ENCODE measurements at places on chromosomes 12 and 14.
A peak's percentile ranks its signal among the peaks of the same experiment; 100 is the strongest.

- no peak for DNase-seq
These were observed 45.7 kb upstream of the OTX2 start for GRCh38 chr14:56855891-56856461.

DNA sequence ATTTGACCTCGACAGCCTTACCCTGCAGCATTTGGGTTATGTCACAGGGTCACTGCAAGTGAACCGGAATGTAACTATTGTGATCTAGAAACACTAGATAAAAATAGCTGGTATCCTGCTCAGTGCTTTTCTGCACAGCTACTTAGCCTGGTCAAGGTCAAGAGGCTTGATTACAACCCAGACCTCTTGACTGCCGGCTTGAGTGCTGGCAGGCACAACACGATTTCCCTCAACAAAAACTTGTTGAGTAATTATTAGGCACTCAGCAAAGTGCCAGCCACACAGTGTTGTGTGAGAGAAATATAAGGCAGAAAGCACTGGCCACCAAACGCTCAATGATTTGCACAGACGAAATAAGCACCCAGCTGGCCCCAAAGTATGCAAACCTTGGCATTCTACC lies 156.7 kb downstream of the NUAK1 start:
- DNase-seq, result no peak

DNA sequence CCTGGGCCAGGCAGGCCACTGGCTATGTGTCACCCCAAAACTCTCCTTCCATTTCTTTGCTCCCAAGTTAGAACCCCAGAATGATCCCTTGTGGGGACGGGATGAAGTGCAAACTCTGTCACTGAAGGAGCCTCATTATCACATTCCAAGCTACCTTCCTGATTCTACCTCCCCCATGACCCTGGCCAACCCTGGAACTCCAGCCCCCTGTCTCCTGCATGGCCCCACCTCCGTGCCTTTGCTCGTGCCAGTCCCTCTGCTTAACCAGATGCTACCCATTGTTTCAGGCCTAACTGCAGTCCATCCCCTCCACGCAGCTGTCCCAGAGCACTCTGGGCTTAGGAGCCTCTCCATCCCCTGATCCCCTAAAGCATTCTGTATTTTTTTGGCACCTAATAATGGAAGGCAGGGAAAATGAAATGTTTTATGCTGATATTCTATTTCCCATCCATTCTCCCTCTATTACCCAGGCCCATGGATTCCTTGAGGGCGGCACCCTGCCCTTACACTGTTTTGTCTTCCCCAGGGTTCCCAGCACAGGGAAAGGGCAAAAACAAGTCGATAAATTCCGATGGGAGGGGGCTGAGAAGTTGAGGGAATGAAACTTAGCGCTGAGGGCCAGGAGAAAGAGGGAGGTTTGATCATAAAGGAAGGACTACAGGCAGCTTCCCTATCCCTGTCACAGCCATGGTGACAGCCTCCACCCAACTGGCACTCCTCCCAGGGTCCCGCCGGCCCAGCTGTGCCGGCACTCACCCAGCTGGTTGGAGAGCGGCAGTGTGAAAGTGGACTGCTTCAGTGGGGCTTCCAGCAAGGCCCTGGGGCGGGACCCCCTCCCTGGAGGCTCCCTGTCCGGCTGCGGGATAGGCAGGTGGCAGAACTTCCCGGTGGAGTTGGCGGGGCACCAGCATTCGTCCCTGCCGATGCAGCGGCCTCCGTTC lies 58.1 kb downstream of the ISCA2 start:
- no peak for DNase-seq

DNA sequence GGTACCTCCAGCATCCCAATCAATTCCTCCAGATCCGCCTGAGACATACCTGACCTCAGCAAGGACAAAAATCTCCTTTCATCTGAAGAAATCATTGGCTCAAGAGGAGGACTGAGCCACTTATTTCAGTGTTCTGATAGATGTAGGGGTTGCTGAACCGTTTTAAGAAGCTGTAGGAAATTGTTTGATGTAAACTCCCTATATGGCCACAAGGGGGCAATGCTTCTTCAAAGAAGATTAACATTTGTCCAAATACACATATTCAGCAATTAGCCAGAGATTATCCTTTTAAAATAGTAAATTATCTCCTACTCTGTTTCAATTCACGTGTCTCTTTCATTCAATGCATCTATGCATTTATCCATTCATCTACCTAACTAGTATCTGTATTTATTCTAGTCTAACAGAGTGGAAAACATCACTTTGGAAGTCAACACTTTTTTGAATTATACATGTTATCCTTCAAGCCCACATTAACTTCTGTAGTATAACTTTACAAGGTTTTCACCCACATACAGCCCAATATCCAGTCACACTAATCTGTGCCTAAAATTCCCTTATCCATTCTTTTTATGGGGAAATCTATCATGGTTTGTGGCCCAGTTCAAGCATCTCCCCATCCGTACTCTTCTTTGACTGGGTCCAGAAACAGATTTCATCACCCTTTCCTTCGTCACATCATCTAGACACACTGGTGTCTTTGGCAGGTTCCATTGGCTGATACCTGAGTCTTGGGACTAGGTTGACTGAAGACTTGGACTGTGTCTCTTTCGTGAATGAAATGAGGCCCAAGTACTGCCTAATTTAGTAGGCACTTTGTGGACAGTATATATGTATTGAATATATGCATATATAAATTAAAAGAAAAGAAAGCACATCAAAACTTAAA lies 411.0 kb upstream of the OR4E1 start:
- DNase-seq, result no peak

DNA sequence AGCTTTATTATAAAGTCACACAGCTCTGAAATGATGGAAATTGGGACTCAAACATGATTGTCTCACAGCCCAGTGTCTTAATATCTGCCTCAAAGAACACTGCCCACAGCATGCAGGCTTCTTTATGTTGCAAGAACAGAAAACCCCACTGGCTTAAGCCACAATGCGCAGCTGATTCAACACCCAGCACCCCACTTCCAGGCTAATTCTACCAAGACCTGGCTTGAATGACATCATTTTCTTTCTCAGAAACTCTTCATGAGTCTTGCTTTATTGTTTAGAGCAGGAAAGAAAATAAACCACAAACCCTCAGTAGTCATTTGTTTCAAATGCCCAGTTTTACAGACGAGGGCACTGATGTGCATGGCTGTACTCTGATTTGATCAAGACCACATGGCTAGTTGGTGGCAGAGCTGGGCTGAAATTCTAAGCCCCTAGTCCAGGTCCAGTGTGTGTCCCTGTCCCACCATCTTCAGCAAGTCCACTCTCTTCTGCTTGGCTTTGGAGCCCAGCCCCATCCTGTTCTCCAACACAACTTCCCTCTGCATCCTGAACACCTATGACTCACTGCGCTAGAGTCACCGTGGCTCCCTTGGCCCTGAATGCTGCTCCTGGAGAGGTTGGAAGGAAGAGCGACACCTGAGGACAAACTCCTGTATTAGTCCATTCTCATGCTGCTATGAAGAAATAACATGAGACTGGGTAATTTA lies 50.3 kb upstream of the SRSF5 start:
- no peak for DNase-seq

GRCh38 chr12:100995771-100996170 lies 201.2 kb downstream of the ANO4 start:
- DNase-seq, result no peak

DNA sequence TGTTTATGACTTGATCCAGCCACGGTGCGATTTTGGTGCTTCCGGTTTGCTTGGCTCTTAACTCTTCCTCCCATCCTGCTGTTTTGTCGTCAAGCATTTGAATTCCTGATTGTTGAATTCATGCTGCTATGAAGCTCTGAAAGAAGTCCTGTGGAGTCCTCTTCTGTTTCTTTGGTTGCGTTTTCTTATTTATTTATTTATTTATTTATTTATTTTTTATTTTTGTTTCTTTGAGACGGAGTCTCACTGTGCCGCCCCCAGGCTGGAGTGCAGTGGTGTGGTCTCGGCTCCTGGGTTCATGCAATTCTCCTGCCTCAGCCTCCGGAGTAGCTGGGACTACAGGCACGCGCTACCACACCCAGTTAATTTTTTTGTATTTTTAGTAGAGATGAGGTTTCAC lies 3.0 kb upstream of the MTA1 start:
- DNase-seq, result no peak

DNA sequence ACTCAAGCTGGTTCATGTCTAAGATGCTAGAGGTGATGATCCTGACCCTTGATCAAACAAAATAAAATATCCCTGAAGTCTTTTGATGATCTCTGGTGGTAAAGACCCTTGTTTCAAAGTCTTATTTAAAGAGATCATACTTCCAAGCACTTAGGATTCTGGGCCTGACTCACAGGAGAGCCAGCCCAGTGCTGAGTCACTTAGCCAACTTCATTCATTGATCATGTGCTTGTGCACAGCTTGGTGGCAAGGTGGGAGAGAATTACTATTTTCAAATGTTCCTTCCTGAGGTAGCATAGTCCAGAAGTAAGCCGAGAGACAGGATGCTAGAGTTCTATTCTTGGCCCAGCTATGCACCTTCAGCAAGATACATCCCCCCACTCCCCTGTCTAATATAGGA lies 40.6 kb downstream of the SCN8A start:
- no peak for DNase-seq

DNA sequence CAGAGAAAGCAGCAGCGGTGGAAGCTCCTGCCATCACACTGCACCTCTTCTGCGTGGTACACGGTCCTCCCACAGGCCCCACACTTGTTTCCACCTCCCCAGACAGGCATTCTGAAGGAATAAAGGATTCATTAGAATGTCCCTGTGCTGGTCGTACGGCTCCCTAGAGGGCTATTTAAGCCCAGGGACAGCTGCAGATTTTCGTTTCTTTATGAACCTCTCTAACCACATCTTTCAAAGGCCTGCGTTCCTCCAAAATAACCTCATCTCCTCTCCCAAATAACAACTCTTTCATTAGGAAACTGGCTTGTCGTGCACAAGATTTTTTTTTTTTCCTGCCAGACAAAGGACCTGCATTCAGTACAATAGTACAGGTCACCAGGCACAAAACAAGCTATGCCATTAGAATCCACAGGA lies 12.7 kb downstream of the CSRP2 start:
- DNase-seq, result no peak

DNA sequence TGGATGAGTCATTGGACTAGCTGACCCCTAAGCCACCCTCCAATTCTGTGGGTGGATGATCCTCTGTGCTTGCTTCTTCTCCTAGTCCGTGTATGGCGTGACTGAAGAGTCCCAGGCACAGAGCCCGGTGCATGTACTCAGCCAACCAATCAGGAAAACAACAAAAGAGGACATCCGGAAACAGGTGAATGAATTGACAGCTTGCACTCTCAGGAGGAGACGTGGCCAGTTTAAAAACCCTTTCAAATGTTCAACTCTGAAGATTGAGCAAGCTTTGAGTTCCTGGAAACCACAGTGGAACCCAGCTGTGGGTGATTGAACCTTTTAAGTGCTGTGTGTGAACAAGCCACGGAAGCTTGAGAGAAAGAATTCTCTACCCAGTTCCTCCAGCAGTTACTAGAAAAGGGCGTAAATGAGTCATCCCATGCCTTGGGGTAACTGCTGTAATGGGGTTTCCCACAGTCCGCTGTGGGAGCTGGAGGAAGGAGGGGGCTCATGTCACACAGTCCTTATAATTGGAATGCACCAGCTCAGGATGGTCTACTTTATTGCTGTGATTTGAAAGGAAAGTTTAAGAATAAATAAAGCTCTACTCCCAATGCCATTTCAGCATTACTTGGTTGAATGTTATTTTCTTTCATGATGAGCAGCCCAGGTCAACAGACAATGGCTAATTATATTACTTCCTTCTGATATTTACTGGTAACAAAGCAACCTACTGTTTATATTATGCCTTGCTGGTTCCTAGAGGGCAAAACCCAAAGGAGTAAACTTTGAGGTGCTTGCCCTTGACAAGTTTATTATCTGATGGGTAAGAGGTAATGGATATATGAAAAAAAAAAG lies 417.0 kb downstream of the DPF3 start:
- DNase-seq, result peak; percentile 52

- no peak for DNase-seq
These were observed 682 bp upstream of the TRIP11 start for GRCh38 chr14:92040431-92041051.

Measured in GM19239 (cell line).